Activated CD4-positive, alpha-beta T cell treated with anti-CD3 and anti-CD28 coated beads, Interleukin-2, amount 50 U/mL, for 48 hours (primary cell): ENCODE measurements at places on chromosomes 3 and 15.

GRCh38 chr3:161414907-161415306 is 43.6 kb upstream of the SPTSSB start:
- no peak for DNase-seq

GRCh38 chr3:177249203-177249602 is 51.9 kb upstream of the TBL1XR1 start:
- DNase-seq = no peak

DNA sequence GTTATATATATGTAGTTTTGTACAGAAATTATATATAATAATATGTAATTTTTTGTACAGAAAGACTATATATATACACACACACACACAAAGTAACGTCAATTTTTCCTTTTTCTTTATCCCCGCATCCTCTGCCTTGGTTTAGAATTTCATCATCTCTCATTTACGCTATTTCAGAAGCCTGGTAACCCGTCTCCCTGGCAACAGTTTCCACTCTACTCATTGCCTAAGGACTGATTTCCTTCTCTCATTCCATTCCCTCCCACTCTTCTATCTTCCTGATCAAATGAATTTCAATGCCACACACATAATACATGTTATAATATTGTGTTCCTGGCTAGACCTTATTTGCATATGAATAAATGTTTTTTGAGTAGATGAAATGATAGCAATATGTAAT is 47.8 kb upstream of the NDN start:
- no peak for DNase-seq

- DNase-seq = no peak
Measured at GRCh38 chr15:96896766-96897165, 566.3 kb downstream of the NR2F2 start.

- no peak for DNase-seq
Measured at GRCh38 chr3:60610441-60611112, 640.7 kb downstream of the FHIT start.

GRCh38 chr15:93882779-93883178 is 348.6 kb upstream of the MCTP2 start:
- no peak for DNase-seq

GRCh38 chr15:84911879-84912660 is 27.6 kb downstream of the SLC28A1 start:
- DNase-seq = no peak

GRCh38 chr15:59256482-59256881 is 49.8 kb downstream of the LDHAL6B start:
- no peak for DNase-seq

DNA sequence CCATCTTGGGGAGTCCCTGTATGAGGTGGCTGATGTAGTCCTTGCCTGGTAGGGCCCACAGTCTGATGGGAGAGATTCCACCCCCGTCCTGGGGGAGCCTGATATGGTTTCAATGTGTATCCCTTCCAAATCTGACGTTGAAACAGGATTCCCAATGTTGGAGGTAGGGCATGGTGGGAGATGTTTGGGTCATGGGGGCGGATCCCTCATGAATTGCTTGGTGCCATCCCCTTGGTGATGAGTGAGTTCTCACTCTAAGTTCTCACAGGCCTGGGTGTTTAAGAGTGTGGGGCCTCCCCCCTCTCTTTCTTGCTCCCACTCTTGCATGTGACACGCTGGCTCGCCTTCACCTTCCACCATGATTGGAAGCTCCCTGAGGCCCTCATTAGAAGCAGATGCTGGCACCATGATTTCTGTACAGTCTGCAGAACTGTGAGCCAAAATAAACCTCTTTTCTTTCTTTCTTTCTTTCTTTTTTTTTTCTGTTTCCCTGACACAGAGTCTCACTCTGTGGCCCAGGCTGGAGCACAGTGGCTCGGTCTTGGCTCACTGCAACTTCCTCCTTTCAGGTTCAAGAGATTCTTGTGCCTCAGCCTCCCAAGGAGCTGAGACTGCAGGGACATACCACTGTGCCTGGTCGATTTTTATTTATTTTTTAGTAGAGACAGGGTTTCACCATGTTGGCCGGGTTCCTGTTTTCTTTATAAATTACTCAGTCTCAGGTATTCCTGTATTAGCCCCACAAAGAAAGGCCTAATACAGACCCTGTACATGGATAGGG is 28.6 kb downstream of the ITGA11 start:
- DNase-seq = no peak

DNA sequence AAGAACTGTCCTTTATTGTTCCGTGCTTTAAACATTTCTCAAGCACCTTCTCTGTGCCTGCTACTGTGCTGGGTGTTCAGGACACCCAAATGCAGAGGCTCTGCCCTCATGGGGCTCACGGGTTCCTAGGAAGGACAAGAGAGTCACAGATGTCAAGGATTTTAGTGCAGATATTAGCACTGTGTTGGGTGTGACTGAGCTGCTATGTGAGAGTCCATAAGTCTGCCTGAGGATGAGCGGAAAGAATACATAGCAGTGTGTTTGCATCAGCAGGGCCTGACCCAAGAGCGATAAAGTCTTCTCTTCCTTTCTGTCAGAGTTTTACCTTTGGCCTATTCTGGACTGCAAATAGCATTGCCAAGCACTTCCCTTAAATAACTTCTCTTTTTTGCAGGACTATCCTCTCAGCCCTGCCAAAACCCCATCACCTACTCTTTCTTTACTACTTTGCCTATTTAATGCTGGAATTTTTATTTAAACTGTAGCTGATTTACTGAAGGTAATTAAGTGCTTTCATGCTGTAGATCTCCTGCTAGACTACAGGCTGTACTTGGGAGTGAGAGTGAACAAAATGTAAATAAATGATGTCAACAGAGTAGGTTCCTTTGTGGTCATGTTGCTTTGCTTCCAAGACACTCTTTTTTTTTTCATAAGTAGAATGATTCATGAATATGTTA is 459.4 kb upstream of the TPRG1 start:
- no peak for DNase-seq

DNA sequence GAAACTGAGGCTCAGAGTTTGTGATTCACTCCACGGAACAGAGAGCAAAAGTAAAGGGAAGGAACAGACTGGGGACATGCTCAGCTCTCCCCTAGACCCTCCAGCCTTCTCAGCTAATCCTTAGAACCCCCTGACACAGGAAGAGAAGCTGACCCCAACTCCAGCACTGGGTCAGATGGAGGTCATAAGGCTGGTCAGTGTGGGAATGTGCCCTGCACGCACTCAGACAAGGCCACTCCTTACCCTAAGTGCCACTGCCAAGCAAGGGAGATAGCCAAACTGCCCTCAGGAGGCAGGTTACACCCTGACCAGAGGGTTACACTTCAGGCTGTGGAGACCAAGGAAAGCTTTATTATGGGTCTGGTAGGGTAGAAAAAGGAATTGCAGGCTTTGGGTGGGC is 1.2 kb downstream of the RPL29 start:
- DNase-seq = no peak

GRCh38 chr15:52193791-52194190 is 2.6 kb upstream of the GNB5 start:
- no peak for DNase-seq

GRCh38 chr3:184417619-184418327 is 37.9 kb downstream of the CHRD start:
- peak; percentile 70 for DNase-seq

DNA sequence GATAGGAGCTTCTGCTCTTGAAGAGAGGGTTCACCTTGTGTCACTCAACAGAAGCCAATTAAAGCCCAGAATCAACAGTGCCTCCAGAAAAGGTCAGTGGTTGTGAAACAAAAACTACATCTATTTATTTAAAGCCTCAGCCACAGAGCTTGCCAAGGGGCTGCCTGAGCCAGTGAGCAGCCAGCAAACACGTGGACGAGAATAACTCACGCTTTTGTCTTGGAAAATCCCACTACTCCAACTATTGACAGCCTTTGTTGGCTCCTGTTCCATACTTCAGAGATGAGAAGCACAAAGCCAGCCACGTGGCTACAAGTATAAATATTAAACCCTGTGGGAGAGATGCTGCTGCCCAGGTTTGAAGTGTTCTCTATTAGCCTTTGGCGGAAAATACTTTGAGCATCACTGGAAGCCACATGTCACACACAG is 10.3 kb downstream of the GPR156 start:
- DNase-seq = no peak

DNA sequence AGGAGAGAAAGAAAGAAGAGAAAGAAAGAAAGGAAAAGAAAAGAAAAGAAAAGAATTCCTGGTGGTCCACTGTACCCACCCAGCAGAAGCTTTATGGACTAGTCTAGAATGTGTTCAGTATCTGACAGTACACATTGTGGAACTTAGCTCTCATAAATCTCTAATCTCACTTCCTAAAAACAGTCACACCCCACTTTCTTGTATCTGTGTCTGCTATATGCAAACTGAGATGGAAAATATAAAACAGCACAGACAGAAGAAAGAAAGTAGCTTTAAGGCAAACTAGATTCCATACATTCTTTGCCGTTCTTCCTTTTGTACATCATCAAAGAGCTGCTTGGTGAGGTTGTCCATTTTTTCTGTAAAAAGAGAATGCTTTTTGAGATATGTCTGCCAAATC is 41.1 kb upstream of the GNB5 start:
- DNase-seq = no peak

- DNase-seq = no peak
Measured at GRCh38 chr15:88998980-88999713, 86.0 kb upstream of the MFGE8 start.

GRCh38 chr3:128420289-128420688 is 46.4 kb downstream of the DNAJB8 start:
- DNase-seq = no peak

GRCh38 chr3:49996016-49996415 is 56.1 kb downstream of the RBM6 start:
- no peak for DNase-seq

DNA sequence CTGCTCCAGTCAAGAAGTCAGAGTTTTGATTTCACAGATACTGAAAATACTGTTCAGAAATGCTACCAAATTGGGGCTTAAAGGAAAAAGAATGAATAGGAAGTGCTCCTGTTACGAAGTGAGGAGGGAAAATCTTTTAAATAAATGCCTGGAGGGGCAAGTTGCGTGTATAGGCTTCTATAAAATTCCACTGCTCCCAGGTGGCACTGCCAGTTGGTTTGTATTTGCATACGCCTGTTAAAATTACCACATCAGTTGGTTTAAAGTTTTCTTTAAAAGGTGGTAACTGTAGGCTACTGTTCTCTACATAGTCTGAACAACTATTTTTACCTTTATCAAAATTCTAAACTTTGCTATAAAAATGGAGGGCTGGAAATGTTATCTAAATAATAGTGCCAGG is 123.5 kb downstream of the DLG1 start:
- no peak for DNase-seq

DNA sequence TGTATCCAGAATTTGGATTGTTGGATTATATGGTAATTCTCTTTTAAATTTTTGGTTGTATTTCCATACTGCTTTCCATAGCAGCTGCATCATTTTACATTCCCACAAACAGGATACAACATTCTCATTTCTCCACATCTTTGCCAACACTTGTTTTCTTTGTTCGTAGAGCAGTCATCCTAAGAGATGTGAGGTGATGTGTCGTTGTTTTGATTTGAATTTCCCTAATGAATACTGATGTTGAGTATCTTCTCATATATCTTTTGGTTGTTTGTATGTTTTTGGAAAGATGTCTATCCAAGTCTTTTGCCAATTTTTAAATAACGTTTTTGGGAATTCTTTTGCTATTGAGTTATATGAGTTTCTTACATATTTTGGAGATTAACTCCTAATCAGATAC is 93.6 kb downstream of the GMNC start:
- no peak for DNase-seq

DNA sequence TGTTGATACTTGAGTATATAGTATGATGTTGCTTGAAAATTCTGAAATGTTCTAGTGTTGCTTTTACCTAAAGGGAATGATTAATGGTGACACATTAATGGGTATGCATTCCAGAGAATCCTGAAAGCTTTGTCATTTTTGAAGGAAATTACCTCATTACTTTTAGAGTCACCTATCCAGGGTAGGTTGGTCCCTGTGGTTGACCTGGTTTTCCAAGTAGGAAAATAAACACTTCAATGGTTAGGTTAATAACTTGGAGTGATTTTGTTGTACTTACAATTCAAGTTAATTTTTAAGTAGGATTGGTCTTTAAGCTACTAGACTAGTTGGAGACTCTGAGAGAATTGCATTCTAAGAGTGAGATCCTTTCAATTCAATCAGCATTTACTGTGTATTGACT is 31.0 kb downstream of the MITF start:
- DNase-seq = no peak

- no peak for DNase-seq
Measured at GRCh38 chr3:61665121-61665520, 103.8 kb downstream of the PTPRG start.

DNA sequence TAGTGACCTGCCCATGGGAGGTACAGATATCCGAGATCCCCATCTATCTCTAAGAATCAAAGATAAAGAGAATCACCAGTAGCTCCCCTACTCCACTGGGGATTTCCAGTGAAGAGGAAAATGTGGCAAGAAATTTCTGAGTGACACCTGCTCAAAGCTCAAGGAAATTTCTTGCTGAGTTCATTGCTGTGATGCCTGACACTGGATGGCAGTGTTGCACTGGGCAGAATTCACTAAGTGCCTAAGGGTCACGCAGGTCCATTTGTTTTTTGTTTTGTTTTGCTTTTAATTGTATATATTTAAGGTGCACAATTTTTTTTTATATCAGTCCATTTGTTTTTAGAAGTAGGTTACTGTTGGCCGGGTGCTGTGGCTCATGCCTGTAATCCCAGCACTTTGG is 109.5 kb upstream of the KCNAB1 start:
- DNase-seq = no peak

- DNase-seq = no peak
Measured at GRCh38 chr3:36697229-36698001, 66.9 kb downstream of the DCLK3 start.

- no peak for DNase-seq
Measured at GRCh38 chr15:83477172-83477807, 30.1 kb downstream of the SH3GL3 start.

DNA sequence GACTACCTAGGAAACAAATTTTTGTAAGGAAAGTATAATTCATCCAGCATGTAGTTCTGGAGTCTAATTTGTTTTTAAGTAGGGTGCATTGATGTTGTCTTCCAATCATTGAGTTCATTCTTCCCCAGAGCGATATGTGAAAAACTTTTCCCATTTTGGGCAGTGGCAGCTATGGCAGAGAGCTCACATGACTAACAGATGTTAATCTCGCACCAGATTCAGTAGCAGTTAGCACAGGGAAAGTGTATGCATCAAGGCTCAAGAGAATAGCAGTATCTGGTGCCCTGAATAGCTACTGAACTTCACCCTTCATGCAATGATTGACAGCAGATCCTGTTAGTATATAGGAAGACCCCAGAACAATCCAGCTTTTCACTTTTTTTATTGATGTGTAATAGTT is 46.3 kb upstream of the TCAIM start:
- DNase-seq = no peak

DNA sequence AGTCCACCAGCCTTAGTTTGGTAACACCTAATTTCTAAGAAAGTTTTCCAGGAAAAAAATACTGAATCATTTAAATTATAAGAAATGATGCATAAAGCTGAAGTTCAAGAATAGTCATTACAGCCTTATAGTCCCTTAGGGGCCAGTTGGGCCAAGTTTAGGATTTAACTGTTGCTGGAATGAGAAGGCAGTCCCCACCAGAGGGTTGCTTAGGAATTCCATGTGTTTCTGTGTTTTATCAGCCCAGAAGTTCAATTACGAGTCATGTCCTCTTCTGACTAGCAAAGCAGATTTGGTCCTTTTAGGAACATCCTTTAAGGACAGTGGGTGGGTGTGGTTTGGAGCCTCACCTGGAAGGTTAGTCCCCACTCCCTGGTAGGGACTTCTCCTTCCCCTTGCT is 57.0 kb upstream of the NR2E3 start:
- DNase-seq = no peak

- no peak for DNase-seq
Measured at GRCh38 chr3:99845999-99846398, 28.3 kb downstream of the CMSS1 start.

- DNase-seq = no peak
Measured at GRCh38 chr3:144351773-144352365, 380.2 kb downstream of the DIPK2A start.
